ENCODE measurements at places on chromosomes 2 and 18. TPM values are rescaled to one million over a fixed set of nuclear protein-coding genes. Genes with fewer than 3 reads are reported as not detected.

The NEB gene
- total RNA-seq: 0.22 TPM

DNA sequence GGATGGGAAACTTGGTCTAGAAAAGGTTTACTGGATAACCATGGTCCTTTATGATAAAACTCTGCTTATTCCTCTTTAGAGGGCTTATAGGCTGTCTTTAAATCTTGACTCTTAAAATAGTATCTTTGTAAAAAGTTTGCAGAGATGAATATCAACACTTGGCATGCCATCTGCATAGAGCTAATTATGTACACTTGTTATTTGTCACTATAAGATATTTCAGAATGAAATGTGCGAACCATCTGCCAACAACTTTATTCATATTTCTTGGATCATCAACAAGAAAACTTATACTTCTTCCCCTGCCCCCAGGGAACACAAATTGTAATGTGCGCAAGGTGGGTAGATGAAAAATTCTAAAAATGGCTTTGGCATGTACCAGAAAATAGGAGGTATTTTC, 653.0 kb upstream of the CHAC2 start:
- no peak for DNase-seq

The GPR75 gene
- total RNA-seq: 0.10 TPM

DNA sequence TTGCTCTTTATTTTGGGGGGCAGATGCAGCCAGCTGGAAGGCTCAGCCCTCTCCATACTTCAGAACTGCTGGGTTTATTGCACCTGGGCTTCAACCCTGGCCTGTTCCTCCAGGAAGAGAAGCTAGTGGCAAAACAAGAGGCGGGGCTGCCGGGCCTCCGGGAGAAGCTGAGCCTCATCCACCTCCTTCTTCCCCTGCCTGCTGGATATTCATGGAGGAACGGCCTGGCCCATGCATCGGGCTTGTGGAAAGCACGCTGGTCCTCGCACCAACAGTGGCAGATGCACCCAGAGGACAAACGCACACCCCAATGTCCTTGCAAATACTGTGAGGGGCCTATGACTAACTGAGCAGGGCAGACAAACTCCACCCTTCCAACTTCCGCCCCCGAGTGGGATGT, 30.6 kb downstream of the FAM178B start:
- DNase-seq: no peak

GRCh38 chr18:25349926-25350487, 2.0 kb downstream of the ZNF521 start:
- no peak for DNase-seq

GRCh38 chr2:7601990-7602389, 684.8 kb downstream of the RNF144A start:
- no peak for DNase-seq

DNA sequence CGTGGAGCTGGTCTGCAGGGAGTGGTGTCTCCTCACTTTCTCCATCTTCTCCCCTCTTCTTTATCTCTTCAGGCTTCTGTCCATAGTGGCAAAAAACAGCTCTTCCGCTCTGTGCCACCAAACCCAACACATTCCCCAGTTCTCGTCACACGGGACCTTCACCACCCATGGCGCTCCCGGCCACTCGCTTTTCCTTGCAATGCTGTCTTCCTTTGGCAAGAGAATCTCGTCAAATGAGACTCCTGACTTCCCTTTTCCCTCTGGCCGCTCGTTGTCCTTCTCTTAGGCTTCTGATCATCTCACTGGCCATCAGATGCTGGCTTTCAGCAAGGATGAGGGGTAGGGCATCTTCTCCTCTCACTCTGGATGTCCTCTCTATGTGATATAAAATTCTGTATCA, 72.9 kb downstream of the DCDC2C start:
- DNase-seq: no peak

- peak; percentile 74 for DNase-seq
Measured at GRCh38 chr2:46909771-46910419, 5.7 kb downstream of the MCFD2 start.

- no peak for DNase-seq
Measured at GRCh38 chr2:165720511-165720910, 73.5 kb downstream of the GALNT3 start.

The AMER3 gene
- not detected for total RNA-seq
